ENCODE measurements at places on chromosomes 7 and 10.

- DNase-seq: no peak
Measured at GRCh38 chr7:24709051-24709450, 48.2 kb downstream of the GSDME start.

DNA sequence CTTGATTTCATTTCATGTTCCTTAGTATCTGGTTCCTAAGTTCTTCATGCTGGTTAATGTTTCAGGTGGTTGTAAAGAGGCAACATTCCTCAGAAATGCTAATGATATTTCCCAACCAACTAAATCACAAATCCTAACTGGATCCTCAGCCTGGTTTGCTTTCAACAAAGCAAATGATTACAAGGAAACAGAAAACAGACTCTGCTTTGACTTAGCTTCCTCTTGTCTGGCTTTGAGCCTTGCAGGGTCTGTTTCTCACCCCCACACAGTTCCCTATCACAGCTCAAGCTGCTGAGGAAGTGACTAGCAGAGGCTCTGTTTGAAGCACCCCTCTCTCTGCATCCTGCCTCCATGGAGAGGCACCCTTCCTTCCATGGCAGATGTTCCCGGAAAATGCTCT is 130.2 kb upstream of the CTTNBP2 start:
- DNase-seq: no peak

DNA sequence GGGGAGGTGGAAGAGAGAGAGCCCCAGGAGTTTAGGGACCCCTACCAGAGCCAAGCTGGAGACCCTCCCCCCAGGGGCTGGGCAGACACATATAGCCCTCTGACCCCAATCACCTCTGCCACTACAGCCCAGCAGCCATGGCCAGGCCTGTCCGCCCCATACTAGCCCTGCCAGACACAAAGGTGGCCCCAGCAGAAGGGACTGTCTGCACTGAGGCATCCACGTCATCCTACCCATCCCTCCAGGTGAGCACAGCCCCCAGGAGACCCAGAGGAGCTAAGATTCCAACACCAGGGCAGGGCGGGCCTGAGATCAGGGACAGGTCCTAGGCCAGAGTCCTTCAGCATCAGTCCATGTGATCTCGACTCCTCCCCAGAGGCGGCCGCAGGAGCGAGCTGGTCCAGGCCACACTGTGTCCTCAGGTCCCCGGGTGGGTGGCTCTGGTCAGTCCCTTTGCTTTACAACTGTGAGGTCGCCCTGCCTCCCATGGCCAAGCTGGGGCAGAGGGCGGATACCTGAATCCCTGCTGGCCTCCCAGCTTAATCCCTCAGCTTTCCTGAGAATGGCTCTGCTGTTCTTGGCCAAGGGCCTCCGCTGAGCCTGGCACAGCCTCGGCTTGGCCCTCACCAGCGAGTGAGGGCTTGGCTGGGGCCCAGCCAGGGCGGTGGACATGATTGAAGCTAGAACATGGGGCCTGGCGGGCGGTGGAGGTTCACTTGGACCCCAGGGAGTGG is 14.3 kb upstream of the ELN start:
- no peak for DNase-seq

- DNase-seq: no peak
Measured at GRCh38 chr7:121401896-121402295, 5.8 kb upstream of the FAM3C start.

GRCh38 chr7:55207436-55208125 is 157.6 kb upstream of the LANCL2 start:
- no peak for DNase-seq

- DNase-seq: no peak
Measured at GRCh38 chr10:88865281-88865876, 13.7 kb upstream of the ANKRD22 start.

DNA sequence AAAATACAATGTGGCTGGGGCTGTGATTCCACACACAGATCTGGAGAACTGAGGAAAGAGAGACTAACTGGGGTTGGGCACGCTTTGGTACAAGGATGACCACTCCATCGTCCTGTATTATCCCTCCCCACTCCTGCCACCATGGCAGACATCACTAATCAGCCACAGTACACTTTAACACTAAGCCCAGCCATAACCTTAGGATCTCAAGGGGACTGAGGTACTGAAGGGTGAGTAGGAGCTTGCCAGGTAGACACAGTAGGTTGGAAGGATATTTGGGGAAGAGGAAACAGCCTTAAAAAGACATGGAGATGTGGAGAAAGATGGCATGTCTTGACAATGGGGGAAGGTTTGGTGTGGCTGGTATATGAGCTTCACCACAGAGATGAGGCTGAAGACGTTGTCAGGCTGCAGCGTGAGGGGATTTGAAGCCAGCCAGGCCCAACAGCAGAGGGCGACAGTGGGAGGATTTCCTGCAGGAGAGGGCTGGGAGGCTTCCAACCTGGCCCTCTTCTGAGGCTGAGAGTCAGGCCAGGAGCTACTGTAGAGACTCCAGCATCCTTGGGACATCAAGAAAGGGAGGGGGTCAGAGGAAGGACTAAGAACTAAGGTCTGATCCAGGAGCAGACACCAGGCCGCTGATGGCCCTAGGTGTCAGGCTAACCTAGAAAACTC is 58.6 kb upstream of the COL13A1 start:
- DNase-seq: no peak
